ENCODE measurements at places on chromosomes 11 and 22. TPM values are rescaled to one million over a fixed set of nuclear protein-coding genes. Genes with fewer than 3 reads are reported as not detected.

MMP3 gene
- total RNA-seq = not detected

C22orf31 gene
- not detected for total RNA-seq

B3GAT1 gene
- 1.5 TPM for total RNA-seq

DNA sequence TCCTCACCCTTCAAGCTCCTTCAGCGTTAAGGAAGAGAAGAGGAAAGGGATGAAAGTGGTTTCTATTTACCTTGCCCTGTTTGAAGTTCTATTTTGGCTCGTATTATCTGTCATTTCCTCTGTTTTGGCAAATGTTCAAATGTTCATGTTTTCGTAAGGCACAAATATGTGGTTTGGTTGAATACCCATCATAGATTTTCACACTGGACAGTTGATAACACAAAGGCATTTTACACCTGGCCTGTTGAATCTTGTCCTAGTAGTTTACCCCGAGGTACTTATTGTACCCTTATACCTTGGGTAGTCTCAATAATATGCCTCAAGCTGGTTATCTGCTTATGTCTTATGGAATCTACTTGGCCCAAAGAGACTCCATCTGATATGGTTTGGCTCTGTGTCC lies 706.9 kb downstream of the METTL15 start:
- DNase-seq = no peak

- DNase-seq = no peak
Measured at GRCh38 chr22:45212306-45212709, 28.4 kb downstream of the KIAA0930 start.

DNA sequence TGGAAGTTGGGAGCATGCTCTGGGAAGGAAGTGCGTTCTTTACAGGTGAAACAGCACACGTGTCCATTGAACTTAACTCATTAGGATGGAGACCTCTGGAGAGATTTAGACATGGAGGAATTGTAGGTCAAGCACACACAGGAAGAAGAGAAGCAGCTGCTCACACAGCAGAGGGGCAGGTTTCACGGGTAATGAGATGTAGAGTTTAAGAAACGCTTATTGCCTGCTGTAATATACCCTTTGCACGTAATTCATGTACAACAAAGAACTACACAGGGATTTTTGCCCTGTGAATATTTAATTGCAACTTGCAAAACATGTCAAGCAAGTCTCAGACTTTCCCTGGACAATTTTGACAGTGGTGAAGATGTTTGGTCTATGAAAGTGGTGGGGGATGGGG lies 508.0 kb downstream of the OPCML start:
- DNase-seq = no peak

DNA sequence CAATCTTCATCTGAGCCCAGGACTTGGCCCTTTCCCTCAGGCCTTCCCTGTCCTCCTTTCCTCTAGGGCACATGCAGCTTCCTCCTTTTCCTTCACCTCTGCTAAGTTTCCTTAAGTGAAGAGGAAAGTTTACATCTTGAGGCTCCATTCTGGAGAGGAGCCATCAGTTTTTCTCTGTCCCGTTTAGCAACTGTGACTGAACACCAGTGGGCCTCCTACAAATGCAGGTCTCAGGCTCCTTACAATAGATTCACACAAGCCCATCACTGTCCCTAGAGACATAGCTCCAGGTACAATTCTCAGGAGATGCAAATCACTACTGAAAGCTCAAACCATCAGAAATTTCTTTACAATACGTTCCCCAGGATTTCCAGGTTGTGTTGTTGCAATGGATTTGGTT lies 23.3 kb upstream of the LYVE1 start:
- DNase-seq = no peak

DNA sequence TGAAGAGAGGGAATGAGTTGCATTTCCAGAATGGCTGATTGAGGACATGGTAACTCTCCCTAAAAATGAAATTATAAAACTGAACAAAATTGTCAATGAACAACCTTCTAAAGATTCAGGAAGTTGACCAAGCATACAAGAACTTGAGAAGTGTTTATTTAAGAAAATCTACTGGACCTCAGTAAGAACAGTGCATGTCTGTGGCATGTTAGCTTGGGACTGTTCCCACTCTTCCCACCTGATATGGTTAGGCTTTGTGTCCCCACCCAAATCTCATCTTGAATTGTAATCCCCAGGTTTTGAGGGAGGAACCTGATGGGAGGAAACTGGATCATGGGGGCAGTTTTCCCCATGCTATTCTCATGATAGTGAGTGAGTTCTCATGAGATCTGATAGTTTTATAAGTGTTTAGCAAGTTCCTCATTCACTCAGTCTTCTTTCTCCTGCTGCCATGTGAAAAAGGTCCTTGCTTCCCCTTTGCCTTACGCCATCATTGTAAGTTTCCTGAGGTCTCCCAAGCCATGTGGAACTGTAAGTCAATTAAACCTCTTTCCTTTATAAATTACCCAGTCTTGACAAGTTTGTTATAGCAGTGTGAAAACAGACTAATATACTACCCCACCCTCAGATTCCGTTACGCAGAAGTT lies 15.4 kb downstream of the MS4A13 start:
- DNase-seq = no peak

GRCh38 chr11:75522286-75523044 lies 3.3 kb downstream of the GDPD5 start:
- no peak for DNase-seq

GRCh38 chr11:59842316-59842715 lies 3.0 kb downstream of the CBLIF start:
- no peak for DNase-seq

DNA sequence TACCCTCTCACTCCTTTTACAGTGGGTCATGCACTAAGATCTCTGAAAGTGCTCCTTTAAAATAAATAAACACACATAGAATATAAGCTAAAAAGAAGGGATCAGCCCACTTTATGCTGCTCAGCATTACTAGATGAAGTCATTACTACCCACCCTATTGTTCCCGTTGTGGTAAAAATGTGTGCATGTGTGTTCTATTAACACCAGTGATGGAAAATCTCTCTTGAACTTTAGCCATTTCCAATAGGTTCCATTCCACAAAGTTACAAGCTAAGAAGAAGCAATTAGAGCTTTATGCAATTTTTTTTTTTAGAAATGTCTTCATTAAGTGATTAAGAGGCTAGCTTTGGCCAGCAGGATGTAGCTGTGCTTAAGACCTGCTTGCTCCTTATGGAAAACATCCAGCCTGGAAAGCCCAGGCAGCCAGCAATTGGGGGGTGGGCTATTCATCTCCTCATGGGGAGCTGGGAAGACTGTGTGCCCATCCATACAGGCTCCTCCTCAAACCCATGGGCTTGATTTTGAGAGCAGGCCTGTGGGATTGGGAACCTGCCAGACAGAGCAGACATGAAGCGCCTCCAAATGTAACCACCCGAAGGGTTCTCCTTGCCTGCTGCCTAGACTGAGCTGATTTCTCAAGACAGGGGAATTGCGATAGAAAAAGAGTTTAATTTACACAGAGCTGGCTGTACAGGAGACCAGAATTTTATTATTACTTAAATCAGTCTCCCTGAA lies 92.9 kb upstream of the PARVA start:
- DNase-seq = no peak

GRCh38 chr11:80627364-80627763 lies 1186.5 kb upstream of the TENM4 start:
- no peak for DNase-seq
